ENCODE measurements at places on chromosomes 2 and 18. TPM values are rescaled to one million over a fixed set of nuclear protein-coding genes. Genes with fewer than 3 reads are reported as not detected.

GRCh38 chr18:48868468-48869466, 82.0 kb downstream of the SMAD7 start:
- no peak for DNase-seq

DNA sequence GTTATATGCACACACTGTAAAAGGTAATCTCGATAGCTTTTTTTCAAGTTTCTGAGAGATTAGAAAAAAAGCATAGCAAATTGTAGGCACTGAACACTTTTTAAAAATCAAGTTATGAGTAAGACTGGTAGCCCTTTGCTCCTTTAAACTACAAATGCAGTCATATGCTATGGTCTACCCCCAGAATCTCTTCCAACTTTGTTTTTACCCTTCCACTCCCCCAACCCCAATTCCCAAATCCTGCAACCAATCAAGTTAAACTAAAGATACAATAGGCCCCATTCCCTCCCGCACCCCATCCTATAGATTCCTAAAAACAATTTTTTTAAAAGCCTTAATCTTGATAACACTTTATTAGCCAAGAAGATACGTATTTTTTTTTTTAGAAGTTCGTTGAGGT, 752 bp upstream of the BAZ2B start:
- DNase-seq, result no peak

DNA sequence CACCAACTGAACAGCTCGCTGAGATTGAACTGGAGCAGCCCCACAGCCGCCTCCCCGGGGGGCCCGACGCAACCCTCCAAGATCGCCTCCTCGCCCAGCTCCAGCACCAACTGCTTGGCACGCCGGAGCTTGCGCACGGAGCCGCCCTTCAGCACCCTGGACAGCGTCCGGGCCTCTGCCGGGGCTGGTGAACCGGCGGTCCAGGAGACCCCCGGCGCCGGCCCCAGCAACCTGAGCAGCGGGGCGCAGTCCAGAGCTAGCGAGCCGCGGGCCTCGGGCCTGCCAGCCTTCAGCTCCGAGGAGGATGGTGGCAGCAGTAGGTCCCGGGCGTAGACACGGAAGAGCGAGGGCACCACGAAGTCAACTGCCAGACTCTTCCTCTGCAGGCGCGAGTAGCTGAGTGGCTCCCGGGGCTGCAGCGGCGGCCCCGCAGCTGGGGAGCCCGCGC, 1.2 kb downstream of the ALK start:
- DNase-seq, result no peak

The ALKAL2 gene
- not detected for total RNA-seq

The SLC4A5 gene
- total RNA-seq, result 1.3 TPM

GRCh38 chr18:76528477-76529432, 33.7 kb upstream of the ZNF516 start:
- DNase-seq, result no peak

The C2orf80 gene
- total RNA-seq, result not detected

GRCh38 chr2:124822516-124822915, 797.4 kb downstream of the CNTNAP5 start:
- no peak for DNase-seq

DNA sequence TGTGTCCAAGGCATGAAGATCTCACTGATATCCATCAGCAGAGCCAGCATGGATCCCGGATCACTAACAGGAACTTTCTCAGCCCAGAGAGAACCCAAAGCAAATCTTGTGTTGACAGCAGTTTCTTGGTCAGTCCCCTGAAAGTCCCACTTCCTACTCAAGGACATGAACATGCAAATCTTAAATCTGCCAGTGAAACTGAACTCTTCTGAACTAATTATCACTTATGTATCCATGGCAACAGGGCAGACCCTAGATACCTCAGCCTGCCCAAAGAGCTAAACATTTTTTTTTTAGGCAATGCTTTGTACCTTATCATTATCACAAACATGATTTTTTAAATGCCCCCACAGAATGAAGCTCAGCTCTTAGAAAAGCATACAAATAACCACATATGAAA, 127.8 kb upstream of the DDX18 start:
- no peak for DNase-seq

- DNase-seq, result no peak
Observed at GRCh38 chr2:176702131-176702530, 432.9 kb downstream of the MTX2 start.

DNA sequence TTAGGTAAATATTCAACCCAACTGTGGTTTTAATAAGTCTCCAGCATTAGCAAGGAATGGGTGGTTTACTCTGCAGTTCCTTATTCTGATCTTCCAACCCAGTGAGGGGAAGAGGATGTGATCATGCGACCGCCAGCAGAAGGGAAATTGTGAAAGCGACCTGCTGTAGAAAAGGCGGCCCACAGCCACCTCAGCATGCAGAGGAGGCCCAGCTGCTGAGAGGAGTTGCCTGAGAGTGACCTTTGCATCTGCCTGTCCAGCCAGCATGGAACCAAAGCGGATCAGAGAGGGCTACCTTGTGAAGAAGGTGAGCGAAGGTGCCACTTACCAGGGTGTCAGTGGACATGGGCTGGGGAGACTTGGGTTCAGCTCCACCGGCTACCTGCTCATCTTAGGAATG, at the start of gene PLEK:
TSS of gene PLEK (plus strand) at position 196 of the 400 bp plus-strand sequence. CDS start at position 266, 70 bp downstream.
- DNase-seq, result peak; percentile 69

The CSRNP3 gene
- total RNA-seq, result 4.5 TPM

- DNase-seq, result no peak
Observed at GRCh38 chr2:101509499-101510284, 34.8 kb upstream of the RFX8 start.

DNA sequence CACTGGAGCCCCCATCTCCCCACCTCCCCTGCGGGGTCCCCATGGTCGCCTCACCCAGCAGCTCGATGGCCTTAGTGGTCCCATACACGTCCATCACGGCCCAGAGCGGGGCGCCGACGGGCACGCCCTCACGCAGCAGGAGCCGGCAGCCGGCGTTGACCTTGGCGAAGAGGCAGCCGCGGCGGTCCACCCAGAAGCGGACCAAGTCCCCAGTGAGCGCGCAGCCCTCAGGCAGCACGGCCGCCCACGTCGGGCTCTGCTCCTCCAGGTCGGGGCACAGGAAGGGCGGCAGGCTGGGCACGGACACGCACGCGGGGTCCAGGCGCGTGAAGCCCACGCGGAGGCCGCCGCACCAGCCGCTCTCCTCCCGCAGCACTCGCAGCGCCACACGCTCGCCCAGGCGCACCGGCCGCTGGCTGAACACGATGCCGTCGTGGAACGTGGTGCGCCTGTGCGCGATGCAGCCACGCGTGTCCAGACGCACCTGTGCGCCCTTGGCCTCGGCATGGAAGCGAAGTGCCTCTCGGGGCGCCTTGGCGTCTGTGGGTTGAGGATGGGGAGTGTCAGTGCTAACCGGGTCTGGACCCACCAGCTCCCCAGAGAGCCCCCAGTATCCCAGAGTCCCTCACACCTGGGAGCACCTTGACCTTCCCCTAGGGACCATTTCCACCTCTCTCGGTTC, 4.6 kb downstream of the NEURL3 start:
- peak; percentile 50 for DNase-seq

The CCT7 gene
- total RNA-seq, result 154 TPM

DNA sequence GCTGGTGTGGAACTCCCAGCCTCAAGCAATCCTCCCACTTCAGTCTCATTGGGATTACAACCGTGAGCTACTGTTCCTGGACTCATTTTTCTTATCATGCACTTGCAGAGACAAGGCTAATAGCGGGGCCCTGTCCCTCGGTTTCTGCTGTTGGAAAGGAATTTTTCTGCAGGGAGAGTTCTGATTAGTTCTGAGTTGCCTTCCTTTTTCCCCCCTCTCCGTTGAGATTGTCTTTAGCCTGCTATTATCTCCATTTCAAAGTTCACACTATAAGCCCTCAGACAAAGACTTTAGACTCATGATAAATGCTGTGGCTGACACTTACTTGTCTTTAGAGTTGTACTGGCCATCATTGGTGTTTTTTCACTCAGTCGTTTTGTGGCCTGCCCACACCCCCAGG, 97.2 kb downstream of the NCOA1 start:
- DNase-seq, result no peak

GRCh38 chr2:208669394-208669793, 262.8 kb downstream of the PTH2R start:
- no peak for DNase-seq

GRCh38 chr2:68466361-68466777, 725 bp downstream of the FBXO48 start:
- no peak for DNase-seq

GRCh38 chr18:79770826-79771225, 26.9 kb upstream of the KCNG2 start:
- DNase-seq, result no peak

The COLEC11 gene
- 27.8 TPM for total RNA-seq

DNA sequence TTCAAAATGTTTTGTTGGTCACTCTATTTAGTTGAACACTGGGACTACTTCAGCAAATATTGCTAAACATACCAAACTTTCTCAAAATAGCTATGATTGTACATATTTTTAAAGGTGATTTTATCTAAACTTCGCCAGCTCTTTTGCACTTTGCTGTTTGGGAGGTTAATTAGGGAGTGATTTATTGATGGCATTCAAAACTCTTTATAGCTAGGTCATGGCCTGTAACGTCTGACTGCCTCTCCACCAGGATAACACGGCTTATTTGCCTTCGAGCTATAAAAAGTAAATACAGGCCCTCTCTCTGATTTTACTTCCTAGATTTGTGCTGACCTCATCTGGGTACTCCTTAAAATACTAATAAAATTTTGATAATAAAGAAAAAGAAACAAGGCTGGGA, 931.9 kb downstream of the DCDC2C start:
- no peak for DNase-seq

The PLCD4 gene
- total RNA-seq, result 0.70 TPM

The MAP3K19 gene
- not detected for total RNA-seq

The HOXD13 gene
- total RNA-seq, result not detected

DNA sequence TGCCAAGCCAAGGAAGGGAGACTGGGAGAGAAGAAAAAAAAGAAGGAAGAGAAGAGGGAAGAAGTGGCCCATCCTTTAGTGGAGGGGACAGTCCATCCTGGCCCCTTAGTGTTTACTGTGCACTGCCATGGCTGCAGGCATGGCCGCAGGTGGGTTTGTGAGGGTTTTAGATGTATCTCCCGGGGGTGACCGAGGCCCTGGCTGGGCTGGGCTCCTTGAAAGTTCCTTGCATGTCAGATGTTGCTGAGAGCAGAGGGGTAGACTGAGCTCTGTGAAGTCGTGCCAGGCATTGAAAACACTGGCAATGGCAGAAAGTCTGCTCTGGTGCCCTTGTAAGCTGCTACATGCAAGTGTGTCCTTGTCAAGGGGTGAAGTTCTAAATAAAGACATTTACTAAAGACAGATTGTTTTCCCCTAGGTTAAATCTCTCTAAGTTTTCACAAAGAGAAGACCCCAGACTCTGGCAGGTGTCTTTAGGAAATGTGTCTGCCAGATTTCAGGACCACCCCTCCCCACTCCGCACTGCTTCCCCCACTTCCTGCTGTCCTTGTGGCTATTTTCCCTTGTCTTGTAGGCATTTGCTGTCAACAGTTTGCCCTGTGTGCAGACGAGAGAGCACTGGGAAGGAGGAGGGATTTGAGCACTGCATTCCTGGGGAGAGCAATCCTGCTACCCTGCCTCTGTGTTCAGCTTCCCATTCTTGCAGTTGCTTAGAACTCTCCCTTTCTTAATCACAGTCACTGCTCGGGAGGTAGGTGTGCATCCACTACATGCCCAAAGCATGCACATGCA, 68.4 kb downstream of the ACOXL start:
- peak; percentile 50 for DNase-seq

The WDSUB1 gene
- total RNA-seq, result 4.7 TPM

- no peak for DNase-seq
Observed at GRCh38 chr18:34867520-34867919, 157.4 kb downstream of the DTNA start.

GRCh38 chr2:21804151-21804550, 680.4 kb downstream of the TDRD15 start:
- DNase-seq, result no peak

The RNU2-63P gene
- total RNA-seq, result not detected

DNA sequence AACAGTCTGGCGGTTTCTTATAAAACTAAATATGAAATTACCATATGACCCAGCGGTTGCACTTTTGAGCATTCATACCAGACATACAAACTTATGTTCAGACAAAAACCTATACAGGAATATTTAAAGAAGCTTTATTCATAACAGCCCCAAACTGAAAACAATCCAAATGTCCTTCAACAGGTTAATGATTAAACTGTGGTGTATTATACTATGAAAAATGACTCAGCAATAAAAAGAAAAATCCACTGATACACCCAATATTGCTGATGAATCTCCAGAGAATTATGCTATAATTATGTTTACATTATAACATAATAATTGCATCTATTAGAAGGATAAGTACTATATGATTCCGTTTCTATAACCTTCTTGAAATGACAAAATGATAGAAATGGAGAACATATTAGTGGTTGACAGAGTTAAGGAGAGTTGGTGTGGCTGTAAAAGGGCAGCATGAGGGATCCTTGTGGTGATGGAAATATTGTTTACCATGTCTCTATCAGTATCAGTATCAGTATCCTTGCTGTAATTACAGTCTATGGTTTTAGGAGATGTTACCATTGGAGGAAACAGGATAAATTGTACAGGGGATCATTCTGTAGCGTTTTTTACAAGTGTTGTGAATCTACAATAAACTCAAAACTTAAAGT, 127.1 kb downstream of the DSC3 start:
- no peak for DNase-seq

The CDH19 gene
- total RNA-seq, result 72.3 TPM

- DNase-seq, result no peak
Observed at GRCh38 chr18:49096021-49096420, 145.3 kb upstream of the SMAD7 start.

The B4GALT6 gene
- total RNA-seq, result 5.6 TPM

GRCh38 chr2:159873258-159873657, 75.2 kb upstream of the CD302 start:
- DNase-seq, result no peak

DNA sequence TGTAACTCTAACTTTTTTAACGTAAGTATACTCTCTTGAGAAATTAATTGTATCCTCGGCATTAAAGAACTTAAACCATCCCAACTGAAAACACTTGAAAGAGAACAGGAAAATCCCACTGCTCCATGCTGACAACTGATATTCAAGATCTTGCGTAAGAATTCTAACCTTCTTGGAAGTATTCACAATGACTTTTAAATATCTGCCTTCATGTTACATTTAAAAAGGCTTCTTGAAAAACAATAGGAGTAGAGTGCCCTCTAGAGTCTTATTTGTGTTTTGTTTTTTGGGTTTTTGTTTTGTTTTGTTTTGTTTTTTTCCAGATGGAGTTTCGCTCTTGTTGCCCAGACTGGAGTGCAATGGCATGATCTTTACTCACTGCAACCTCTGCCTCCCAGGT, 65.4 kb upstream of the DNAJC10 start:
- no peak for DNase-seq

DNA sequence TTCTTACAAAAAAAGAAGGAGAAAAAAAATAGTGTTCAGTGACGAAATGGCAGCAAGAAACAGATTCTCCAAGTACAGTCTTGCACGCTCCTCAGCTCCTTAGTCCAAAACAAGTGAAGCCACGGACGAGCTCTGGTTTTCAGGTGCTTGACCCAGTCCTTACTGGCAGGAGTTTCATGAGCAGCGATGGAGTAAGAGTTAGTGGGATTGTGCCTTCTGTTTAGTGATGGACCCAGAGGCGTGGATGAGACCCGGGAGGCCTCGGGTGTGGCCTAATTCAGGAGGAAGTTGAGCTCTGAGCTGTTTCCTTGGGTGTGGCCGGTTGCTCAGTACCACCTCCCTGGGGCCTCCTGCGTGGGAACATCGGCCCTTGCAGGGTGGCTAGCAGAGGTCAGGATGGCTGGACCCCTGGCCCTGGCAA, 52.0 kb downstream of the KIF5C start:
- DNase-seq, result no peak

GRCh38 chr2:191915750-191916149, 68.9 kb upstream of the CAVIN2 start:
- DNase-seq, result no peak

GRCh38 chr2:85310330-85310729, 17.5 kb downstream of the TGOLN2 start:
- DNase-seq, result no peak

Measured in right atrium auricular region (tissue), 2 donors.